Amniotic stem cell (primary cell): ENCODE measurements at places on chromosomes 4 and X.

DNA sequence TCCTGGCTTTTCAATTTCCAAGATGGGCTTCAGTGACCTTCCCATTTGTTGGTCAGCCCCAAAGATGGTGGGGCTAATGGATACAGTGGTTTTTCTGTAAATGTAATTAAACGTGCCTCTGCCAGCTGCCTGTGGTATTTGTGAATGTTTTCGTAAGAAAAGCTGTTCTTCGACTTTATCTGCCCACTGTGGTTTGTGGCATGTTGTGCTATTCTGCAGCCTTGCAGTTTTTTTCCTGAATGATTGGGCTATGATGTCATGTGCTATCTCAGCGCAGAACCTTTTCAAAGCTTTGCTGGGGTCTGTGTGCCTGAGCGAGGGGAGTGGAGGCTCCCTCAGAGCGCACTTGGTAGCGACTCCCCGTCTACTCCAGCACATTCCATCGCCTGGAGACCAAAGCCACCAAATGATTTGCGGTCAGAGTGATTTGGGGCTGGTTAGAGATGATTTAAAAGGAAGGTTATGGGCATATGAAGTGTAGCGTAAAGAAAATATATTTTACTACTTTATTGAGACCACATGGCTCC is 137.5 kb downstream of the PALLD start:
- DNase-seq = peak; percentile 89

DNA sequence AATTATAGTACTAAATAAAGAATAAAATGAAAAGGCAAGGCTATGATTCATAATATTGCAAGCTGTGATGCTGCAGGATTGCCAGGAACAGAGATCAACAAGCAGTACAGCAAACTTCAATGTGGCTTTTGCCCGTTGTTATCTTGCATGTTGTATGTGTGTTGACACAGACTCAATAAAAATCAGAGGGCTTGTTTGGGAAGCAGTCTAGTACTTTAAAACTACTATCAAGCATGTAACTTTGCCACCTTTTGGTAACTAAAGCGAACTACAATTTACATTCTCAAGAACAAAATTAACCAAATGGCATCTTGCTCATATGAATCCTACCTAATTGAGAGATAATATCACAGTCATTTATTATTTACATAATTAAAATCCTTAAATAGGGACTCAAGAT is 79.8 kb upstream of the GPM6A start:
- no peak for DNase-seq

DNA sequence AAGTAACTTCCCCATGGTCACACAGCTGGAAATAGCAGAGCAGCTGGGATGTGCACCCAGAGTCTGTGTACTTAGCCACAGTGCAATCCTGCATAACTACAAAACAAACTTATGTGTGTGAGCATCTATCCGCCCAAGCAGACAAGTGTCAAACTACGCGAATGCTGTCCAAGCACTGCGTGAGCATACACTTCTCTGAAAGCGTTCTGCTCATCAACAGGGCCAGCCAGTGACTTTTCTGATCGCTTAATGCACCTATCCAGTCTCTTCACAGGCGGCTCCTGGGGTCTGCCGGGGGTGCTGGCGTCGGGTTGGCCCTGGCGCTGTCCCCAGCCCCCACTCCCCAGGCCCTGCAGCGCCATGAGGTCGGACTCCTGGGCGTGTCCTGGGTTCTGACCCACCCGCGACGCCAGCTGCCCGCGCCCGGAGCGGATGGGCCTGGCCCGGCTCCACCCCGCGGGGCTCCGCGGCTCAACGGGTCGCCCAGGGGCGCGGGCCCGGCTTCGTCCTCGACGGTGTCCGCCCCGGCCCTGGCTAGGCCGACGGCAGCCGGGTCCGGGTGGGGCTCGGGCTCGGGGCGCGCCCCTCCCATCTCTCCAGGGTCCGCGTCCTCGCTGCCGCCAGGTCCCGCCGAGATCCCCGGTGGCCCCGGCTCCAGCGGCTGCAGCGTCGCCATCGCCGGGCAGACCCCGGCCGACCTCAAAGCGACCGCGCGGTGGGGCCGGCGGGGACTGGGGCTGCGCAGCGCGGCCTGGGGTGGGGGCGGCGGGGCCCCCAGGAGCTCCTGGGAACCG is 1.3 kb upstream of the ZNF141 start:
- DNase-seq = no peak

DNA sequence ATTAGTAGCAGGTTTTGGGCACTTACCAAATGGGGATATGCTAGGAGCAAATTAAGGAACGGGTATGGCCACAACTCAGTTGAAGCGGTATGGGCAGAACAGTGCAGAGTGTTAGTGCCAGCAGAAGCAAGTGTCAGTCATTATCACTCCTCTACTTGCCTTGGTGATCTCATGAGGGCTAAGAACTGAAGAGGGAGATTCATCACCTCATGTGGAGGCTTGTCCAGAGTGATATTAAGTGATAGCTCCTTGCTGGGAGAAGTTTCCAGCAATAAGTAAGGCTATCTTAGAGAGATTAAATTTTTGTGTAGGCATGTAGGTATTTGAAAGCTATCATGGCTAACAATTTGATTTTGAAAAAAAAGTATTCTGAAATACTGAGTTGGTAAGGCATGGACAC is 615.4 kb upstream of the SMIM31 start:
- no peak for DNase-seq

GRCh38 chrX:16711893-16712547 is 449 bp downstream of the CTPS2 start:
- DNase-seq = no peak

- DNase-seq = no peak
Observed at GRCh38 chr4:89298788-89299152, 8.8 kb downstream of the GPRIN3 start.

DNA sequence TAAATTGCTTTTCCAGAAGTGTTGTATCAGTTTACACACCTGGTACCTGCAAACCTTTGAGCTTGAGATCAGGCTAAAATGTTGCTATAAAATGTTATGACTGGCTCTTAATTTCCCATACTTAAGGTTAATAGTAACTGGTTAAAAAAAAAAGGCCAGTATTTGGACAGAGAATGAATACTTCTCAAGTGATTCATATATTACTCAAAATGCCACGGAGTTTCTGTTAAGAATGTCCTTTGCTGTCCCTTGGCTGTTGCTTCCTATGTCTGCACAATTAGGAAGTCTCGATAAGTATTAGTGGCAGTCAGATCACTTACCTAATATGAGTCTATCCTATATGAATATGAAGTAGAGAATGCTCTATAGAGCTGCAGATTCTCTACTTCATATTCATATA is 232.2 kb upstream of the IGFBP7 start:
- DNase-seq = peak; percentile 15

GRCh38 chr4:77347351-77347966 is 190.5 kb downstream of the CCNG2 start:
- DNase-seq = no peak

DNA sequence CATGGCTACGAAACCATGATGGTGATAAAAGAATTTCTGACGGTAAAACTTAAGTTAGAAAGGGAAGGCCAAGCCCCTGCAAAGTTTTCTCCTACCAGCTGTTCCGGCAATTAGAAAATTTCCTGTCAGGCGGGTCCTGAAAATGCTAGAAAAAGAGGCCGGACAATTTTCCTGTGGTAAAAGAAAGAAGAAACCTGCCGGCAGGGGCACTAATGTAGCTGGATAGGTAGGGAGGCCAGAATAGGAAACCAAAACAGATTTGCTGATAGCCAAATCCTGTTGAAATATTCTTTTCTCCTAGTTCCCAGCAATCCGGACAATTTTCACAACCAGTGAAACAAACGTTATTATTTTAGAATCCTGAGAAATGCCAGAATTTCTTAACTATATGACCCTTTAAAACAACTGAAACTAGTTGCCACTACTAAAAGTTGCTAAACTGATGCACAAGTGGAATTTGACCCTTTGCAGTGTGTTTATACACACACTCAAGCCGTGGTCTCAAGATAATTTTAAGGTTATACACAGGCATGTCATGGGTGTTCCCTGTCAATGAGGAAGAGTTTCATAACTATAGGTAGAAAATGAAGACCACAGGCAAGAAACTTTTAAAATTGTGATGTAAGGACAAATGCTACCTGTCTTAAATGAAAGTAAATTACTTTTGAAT is 47.7 kb downstream of the RPS6KA3 start:
- DNase-seq = no peak

GRCh38 chr4:135032670-135033069 is 831.1 kb upstream of the PABPC4L start:
- DNase-seq = no peak

- DNase-seq = no peak
Observed at GRCh38 chr4:100651499-100652175, 133.8 kb upstream of the EMCN start.

DNA sequence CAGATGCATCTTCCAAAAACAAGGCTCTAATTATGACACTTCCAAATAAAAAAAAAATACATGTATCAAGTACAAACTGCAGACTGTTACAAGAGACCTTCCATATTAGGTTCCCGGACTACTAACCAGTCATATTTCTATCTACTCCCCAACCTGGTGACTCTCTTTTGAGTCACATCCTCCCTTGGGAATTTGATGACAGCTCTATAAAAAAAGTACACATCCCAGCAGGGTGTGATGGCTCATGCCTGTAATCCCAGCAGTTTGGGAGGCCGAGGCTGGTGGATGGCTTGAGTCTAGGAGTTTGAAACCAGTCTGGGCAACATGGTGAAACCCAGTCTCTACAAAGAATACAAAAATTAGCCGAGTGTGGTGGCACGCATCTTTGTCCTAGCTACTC is 14.9 kb downstream of the RPGR start:
- peak; percentile 11 for DNase-seq
